ENCODE measurements at places on chromosomes 5 and 9.

DNA sequence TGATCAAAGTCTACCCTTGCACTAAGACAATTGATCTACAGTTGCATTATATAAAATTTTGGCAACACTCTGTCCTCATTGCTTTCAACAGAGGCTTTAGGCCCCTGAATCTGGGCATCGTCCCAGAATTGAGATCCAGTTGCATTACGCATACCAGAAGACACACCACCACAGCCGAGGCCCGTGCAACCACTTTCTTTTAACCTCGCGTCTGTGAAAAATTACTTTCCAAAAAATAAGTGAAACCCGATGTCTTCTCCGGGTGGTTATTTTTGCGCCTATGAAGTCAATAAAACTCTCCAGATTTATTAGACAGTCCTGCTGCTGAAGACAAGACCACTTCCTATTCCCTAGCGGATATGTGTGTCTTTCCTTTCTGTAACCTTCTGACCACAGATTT, 52.1 kb upstream of the NFIB start:
- no peak for DNase-seq

DNA sequence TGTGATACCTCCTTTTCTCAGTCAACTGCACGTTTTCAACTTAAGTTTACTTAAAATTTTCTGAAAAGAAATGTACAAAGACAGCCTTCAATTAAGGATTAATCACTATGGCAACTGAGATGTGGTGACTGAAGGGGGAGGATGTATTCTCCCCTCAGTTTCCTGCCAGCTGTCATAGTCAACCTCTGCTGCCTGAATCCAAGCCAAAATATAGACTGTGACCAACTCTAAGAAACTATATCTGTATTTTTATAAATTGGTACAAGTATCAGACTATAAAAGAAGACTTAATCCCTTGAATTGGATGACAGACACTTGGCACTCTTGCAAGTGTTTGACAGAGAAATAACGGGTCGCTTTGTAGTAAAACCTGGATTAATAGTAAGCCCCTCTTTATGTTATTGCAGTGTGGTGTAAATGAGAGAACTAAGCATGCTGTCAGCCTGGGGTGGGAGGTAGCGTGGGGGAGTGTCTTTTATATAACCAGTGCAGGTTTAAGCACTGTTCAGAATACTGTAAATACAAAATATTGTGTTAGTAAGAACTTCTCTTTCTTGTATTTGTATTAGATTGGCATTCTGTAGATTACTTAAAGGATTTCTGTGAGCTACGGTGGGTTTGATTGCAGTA, 106.4 kb downstream of the ERCC6L2 start:
- DNase-seq: no peak

GRCh38 chr9:96398582-96399324, 15.2 kb upstream of the SLC35D2 start:
- no peak for DNase-seq

DNA sequence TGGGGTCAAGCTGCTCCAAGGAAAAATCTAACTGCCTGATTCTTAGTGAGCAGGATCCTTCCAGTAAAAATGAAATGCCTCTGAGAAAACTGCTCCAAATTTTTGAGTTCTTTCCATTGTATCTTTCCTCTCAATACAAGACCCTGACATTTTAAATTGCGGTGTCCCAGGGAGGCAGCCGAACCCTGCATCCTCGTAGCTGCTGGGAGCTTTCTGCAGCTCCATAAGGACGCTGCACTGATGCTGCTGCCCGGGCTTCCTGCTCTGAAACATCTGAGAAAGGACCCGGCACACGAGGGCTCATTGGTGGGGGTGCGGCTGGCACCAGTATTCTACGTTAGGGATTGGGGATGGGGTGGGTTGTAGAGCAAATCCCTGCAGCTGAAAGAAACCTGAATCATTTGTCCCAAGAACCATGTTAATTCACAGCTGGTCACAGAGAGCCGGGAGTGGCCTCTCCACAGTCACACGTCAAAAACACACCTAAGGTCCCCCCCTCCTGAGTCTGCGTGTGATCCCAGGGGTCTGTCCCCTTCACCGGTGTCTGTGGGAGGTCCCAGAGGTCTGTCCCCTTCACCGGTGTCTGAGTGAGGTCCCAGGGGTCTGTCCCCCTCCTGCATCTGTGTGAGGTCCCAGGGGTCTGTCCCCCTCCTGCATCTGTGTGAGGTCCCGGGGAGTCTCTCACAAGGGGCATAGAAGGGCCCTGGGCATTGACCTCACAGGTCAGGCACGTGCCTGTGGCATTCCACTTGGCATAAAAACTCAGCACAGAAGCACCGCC, 63.4 kb upstream of the ZNF354B start:
- no peak for DNase-seq

Data from activated CD4-positive, alpha-beta T cell treated with anti-CD3 and anti-CD28 coated beads for 24 hours (primary cell).